ENCODE measurements at places on chromosomes 6 and 20. TPM values are rescaled to one million over a fixed set of nuclear protein-coding genes. Genes with fewer than 3 reads are reported as not detected.

CDH4 gene
- 12.9 TPM for total RNA-seq

DNA sequence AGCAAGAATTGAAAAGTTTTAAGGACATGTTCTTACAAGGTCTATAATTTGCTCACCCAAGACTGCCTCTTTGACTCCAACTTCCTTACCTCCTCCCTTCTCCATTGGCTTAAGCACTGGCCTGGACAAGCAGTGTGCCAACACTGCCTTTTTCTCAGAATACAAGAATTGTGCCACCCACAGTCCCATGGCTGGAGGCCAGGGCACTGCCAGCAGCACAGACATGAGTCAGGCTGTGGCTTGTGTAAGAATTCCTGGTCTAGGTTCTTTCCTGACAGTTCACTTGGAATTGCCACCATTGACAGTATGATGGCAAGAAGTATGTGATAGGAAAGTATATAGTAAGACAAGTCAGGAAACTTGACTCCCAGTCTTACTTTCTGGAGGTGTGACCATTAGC lies 202.7 kb upstream of the MARCKS start:
- ATAC-seq = no peak

- ATAC-seq = peak; percentile 82
These were observed at the start of gene ADA for GRCh38 chr20:44651684-44652423. TSS of gene ADA (minus strand) at chr20:44651699. CDS start at chr20:44651607, 92 bp downstream.

DNA sequence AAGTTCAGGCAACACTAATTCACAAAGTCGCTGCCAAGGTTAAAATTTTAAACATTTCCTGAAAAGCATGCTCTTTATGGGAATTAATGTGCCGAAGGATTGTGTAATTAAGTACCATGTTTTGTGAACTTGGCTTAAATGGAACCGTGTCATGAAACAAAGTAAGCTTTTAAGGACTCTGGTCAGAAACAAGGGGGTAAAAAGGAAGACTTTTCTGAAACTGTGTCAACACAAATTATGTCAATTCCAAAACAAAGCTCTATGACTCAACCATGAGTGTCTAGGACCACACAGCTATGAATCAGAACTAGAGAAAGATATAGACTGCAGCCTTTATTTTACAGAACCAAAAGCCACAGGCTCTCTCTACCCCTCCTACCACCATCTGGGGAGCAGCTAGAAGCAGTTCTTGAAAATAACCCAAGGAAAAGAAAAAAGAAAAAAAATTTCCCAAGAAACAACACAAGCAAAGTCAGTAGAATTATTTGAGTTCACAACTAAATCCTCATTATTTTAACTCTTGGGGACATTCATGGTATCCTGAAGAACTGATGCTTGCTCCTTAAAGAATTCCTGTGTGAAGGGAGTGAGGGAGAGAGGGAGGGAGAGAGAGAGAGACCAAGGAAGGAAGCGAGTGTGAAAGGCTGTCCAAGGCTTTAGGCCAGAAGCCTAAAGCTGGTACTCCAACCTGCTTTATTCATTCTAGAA lies 81.9 kb downstream of the ZMYND8 start:
- peak; percentile 90 for ATAC-seq

CENPW gene
- total RNA-seq = 2.8 TPM

DNA sequence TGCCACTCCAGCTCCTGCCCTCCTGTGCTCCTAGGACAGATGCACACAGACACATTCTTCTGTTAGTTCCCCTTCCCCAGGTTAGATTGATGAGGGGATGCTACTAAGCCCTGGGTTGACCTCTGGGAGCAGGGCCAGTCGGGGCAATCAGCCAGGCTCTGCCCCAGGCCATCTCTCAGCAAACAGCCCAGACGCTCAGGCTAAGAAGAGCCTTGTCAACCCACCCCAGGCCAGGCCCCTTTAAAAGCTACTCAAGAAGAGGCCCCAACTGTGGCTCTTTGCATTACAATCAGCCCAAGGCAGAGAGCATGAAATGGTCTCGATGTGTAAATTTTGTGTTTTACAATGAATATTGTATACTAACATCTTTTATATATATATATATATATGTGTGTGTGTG lies 107.4 kb downstream of the TFAP2A start:
- no peak for ATAC-seq

- ATAC-seq = no peak
These were observed 97.4 kb downstream of the SASH1 start for GRCh38 chr6:148440016-148440415.

DNA sequence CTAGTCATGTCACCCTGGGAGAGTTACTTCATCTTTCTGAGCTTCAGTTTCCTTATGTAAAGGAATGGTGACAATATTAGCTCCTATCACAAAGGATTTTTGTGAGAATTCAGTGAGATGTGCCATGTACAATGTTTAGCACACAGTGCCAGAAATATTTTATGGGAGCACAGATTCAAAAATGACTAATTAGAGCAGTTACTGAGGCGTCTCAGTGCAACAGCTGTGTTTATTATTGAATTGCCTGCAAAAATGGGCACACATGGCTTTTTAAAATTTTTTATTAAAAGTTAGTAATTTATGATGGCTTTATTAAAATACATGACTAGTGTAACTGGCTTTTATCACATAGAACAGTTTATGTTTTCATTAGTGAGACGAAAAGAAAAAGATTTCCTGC lies 134.3 kb upstream of the AHI1 start:
- no peak for ATAC-seq

DNA sequence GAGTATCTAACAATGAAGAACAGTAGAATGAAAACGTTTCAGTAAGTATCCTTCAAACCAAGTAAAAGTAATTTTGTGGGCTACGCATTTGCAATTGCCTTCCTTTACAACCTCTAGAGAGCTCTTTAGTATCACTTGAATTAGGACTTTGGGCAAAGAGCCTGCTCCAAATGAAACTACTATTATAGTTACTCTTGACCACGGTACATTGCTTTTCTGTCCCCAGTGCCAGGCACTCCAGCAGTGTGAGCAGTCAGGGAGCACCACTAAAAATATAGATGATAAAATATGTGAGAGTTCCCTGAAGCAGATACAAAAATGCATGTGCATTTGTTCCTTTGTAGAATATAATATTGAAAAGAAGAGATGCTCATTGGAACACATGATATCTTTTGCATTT lies 450.1 kb upstream of the MANEA start:
- no peak for ATAC-seq

DNA sequence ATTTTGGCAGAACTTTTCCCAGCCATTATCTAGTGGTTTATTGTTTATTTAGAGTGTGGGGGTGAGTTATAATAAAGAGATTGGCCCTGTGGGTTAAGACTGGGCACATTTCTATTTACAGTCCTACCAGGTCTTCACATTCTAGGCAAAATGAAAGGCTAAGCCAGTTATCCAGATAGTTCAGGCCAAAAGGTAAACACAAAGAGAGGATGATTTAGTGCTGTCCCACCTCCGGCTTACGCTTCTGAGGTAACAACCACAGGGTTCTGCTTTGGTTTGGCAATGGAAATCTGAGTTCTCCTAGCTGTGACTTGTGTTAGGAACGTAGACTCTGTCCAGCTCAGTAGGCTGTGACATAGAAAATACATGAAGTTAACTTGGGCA lies 50.3 kb upstream of the PTPRK start:
- no peak for ATAC-seq

DNA sequence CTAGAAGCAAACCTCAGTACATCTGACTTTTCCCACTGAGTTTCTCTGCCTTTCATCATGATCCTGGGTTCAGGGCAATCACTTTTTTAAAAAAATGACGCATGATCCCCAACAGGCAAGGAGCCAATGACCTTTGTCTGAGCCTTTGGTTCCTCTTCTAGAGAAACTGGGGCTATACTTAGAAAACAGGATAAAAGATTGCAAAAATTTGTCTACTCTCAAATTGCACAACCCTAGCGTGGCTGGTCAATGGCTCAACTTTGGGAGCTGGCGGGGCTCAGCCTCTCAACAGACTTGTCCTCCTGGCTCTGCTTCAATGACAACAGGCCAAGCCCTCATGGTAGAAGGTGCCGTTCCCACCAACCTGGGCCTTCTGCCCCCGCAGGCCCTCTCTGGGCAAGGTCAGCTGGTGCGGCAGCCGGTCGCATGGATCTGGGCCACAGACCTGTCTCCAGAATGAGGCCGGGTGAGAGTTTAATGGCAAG lies 48.7 kb downstream of the PDYN start:
- ATAC-seq = no peak

- ATAC-seq = no peak
These were observed 9.4 kb upstream of the CDH22 start for GRCh38 chr20:46317685-46318177.

GRCh38 chr6:35469751-35470662 lies 1.8 kb downstream of the RPL10A start:
- ATAC-seq = no peak

- ATAC-seq = no peak
These were observed 8.8 kb downstream of the SLC13A3 start for GRCh38 chr20:46642265-46642968.

WFDC12 gene
- total RNA-seq = not detected

- peak; percentile 88 for ATAC-seq
These were observed 12.7 kb upstream of the APMAP start for GRCh38 chr20:25005220-25005619.

POLR1C gene
- 59.4 TPM for total RNA-seq

Measured in motor neuron (in vitro differentiated cells).